ENCODE measurements at places on chromosomes 2 and 18.

- DNase-seq = no peak
Observed at GRCh38 chr2:17621781-17622180, 81.3 kb downstream of the VSNL1 start.

DNA sequence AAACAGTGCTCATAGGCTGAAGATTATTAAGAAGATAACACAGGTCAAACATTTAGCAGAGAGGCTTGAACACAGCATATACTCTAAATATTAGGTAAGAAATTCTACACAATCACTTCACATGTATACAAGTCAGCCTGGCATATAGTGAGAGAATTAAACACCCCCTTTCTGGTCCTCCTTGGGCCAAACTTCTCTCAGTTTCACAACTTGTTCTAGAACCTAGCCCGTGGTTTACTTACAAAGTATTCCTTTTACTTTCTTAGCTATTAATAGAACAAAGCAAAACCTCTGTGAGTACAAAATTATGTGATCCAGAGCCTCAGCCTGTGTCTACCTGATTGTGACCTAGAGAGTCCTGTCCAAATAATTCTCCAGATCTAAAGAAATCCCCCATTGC, 562.8 kb downstream of the TNS1 start:
- no peak for DNase-seq

DNA sequence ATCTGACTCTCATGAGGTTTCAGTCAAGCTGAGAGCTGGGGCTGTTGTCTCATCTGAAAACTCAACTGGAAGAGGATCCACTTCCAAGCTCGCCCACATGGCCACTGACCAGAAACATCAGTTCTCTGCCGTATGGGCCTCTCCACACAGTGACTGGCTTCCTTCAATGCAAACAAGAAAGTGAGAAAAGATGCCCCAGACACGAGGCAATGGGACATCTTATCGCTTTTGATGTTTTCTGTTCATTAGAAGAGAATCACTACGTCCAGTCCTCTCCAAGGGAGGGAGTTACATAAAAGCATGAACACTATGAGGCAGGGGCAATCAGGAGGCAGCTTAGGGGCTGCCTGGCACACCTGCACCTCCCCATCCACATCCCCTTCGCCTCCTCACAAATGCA, 307.1 kb upstream of the EPAS1 start:
- no peak for DNase-seq

- DNase-seq = no peak
Observed at GRCh38 chr2:118698564-118698963, 148.9 kb downstream of the EN1 start.

DNA sequence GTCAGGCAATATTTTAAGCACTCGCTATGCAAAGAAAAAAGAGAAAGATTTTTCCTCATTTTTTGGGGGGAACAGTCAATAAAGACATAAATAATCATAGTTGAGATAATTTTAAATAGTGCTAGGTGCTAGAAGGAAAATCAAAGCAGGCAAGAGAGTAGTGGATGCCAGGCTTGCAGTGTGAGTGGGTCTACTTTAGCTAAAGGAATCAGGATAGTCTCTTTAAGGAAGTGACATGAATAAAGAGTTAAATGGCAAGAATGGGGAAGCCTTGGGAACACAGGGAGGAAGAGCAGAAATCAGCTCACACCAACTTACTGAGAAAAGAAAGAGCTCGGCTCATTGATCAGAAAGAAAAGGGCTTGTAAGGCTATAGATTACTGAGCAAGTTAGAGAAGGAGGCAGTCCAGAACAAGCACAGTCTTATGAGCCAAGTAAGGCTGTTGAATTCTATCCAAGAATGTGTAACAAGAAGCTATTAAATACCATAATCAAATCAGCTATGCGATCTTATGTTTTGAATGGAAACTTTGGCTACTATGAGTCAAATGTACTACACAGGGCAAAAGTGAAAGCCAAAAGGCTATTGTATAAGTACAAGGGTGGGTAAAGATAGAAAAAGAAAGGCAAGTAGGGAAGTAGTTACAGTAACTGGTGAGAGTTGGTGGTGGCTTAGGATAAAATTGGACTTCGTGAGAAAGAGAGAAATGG, 833.8 kb upstream of the PIK3C3 start:
- no peak for DNase-seq

- DNase-seq = no peak
Observed at GRCh38 chr2:110820128-110820527, 87.8 kb downstream of the ACOXL start.

GRCh38 chr2:163191372-163191771, 352.8 kb upstream of the KCNH7 start:
- DNase-seq = no peak

- DNase-seq = no peak
Observed at GRCh38 chr2:175233135-175233719, 51.7 kb upstream of the ATP5MC3 start.

DNA sequence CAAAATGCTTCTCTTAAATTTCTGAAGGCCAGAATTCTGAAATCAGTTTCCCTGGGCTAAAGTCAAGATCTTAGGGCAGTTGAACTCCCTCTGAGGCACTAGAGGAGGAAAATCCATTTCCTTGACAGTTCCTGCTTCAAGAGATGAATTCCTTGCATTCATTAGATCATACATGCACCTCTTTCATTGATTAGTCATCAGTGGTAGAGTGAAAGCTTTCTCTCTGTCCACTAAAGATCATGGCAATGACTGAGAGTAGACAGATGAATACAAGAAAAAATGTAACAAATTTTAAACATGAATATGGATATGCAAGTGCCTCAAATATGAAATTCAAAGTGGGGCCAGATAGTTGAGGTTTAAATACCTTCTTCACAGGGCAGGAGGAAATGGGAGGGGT, 693.4 kb upstream of the TMEFF2 start:
- no peak for DNase-seq

DNA sequence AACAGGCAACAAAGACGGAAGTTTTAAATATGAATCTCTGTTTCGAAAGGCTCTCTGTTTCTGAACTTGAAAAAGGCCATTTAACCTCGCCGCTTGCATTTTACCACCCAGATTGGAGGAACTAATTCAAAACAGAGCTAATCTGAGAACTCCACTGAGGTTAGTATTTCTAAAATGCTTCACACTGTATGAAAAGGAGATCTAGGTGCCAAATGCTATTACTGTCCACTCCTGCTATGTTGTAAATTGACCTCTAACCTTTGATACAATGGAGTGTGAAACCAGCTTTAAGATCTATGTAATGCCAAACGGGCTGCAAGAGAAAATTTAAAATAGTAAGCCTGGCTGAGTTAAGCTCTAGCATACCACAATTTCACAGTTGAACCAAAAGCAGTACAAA, 364.5 kb downstream of the IRS1 start:
- no peak for DNase-seq

DNA sequence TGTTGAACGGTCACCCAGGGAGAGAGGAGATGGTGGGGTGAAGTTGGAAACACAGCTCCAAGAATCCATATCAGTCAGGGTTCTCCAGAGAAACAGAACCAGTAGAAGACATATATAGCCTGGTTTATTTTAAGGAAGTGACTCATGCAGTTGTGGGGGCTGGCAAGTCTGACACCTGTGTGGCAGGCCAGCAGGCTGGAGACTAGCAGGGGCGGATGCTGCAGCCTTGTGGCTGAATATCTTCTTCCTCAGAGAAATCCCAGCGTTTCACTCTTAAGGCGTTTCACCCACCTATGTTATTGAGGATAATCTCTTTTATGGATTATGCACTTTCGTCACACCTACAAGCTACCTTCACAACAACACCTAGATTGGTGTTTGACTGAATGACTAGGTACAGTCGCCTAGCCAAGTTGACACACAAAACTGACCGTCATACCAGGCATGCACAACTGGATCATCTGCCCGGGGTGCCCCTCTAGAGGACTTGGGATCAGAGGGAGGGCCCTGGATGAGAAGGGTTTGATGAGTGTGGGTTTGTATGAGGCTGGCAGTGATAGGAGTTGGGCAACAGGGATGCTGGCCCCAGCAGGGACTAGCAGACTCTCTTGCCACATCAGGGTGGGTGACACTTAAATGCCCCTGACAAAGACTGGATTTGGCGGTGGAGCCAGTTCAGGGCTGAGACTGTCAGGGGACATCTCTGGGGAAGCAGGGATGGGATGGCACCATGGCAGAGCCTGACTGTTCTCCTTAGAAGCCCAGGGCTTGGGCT, 23.4 kb downstream of the MROH2A start:
- no peak for DNase-seq

- DNase-seq = no peak
Observed at GRCh38 chr2:29920631-29921559, 491 bp downstream of the ALK start.

DNA sequence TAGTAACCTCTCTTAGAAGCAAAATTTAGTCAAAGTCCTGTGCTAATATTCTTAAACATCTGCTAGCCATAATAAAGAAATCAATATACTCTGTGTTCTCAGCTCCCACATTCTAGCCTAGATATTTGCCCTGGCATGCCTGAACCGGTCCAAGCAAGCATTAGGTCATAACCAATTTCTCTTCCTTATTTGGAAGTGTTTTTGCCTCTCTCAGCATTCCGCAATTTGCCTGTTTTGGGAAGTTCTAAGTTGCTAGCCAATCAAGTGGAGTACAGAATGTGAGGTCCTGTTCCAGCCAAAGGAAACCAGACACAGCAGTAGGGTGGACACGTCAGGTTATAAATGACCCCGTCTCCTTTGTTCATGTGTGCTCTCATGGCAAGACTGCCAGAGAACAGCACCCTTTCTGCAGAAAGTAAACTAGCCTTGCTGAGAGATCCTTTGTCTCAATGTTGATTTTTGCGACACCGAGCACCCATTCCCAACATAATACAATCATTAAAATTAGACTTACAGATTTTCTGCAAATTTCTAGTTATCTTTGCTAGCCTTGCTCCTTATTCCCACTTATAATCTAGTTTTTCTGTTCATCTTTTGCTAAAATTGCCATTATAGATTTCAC, 13.0 kb upstream of the SULT1C4 start:
- no peak for DNase-seq

DNA sequence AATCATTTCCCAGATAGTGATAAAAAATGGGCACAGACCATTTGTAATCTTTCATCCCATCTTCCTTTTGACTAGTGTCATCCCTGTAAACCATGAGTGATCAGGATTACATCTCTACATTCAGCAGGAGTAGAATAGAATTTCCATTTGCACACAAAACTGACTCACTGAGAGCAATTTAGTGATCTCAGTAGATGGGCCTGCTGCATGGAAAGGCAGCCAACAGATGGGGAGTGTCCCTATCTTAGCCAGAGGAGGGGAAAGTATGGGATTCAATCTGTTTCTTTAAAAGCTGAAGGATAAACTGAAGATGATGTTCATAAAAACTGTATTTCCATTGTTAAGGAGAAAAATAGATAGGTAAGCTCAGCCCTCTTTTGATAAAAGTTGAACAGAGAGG, 441.7 kb downstream of the ZNF521 start:
- no peak for DNase-seq

DNA sequence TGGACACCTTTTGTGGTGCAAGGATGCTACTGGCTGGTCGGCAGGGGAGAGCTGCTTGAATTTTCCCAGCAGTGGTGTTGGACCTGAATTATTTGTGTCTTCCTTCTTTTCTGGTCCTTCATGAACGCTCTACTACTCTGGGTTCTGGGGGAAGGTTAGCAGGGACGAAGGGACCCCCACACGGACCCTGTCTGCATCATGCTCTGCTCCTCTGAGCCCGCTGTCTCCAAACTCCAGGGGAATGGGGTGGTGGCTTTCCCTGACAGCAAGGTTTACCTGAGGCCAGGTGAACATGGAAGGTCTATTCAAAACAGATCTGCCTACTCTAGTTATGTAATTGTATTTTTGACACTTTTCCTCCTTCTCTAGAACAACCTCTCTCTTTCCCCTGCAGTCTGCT, 168.5 kb upstream of the PXDN start:
- DNase-seq = no peak

GRCh38 chr2:103232865-103233264, 471.0 kb downstream of the TMEM182 start:
- no peak for DNase-seq

DNA sequence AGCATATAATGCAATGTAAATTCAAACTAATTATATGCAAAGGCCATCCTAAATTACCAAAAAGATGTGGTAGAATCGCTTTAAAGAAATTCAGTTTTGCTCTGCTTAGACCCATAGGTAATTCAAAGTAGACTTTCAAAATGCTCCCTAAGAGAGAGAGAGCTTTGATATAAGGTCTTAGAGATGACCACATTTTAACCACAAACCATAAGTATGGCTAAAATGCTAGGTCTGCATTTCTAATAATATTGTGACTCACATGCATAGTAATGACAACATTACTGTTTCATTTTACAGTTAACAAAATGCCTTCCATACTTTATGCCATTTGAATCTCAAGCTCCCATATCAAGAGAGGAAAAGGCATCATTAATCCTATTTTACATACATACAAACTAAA, 144.5 kb downstream of the RAD51AP2 start:
- DNase-seq = no peak

GRCh38 chr2:238167344-238167715, 8.6 kb downstream of the ERFE start:
- DNase-seq = no peak

- DNase-seq = no peak
Observed at GRCh38 chr18:56489893-56490292, 148.5 kb downstream of the TXNL1 start.

- no peak for DNase-seq
Observed at GRCh38 chr18:52222211-52222610, 117.8 kb upstream of the DCC start.

DNA sequence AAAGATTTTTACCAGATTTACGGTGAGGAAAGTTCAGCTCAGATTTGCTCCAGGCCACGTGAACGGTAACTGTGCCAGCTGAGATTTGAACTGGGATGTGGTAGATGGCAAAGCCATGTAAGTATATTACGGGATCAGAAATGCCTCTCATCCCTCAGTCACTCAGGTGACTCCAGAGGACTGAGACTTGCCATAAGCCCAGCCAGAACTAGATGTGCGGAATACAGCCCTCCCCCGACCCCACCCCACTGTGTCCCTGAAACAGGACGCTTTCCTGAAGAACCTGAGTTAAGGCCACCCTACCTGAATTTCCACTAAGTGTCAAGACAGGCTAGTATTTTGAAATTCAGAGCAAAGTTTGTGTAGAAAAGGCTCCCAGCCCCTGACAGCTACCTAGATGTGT, 1.3 kb upstream of the FHL2 start:
- DNase-seq = no peak

DNA sequence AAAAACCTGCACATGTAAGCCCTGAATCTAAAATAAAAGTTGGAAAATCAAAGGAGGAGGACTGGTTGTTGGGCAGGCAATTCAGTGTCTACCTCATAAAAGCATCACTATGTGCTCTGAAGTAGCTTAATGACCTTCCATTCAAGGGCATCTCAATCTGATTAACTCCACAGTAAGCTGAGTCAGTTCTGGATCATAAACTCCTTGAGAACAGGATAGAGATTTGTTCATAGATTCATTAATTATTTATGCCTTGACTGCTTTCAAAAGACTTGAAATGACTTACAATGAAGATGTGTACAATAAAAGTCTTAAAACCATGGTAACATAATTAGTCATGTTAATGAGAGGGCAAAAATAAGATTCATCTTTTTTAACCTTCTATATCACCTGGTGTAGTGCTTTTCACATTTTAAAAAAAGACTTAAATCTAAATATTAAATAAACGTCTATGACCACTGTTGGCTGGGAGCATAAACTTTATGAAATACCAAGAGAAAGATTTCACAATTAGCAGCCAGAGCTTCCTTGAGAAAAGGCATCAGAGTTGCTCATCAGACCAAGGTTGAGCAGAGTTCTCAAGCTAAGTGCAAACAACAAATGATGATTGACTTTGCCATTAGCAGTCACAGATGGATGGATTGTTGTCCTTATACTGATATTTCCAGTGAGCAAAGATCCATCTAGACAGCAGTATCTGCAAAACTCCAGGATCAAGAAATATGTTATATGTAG, 237.3 kb upstream of the THUMPD2 start:
- no peak for DNase-seq

- no peak for DNase-seq
Observed at GRCh38 chr2:202221873-202222272, 16.5 kb downstream of the SUMO1 start.

All from T follicular helper cell (primary cell).